ENCODE measurements at places on chromosomes 5 and 9.
A peak's percentile ranks its signal among the peaks of the same experiment; 100 is the strongest.

DNA sequence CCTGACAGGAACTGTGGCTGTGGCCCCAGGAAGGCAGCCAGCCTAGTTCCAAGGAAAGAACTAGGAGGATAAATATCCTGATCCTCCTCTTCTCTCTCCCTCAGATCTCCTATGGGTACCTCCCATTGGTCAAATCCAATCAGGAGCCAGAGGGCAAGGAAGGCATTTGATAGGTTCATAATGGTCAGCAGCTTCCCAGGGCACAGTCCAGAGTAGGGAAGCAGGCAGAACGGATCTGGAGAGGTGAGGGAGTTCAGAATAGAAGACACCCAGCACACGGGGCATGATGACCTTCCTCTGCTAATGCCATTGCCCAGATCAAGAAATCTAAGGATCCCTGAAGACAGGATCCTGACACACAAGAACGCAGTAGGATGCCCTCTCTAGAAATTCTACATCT lies 8.6 kb downstream of the ABLIM3 start:
- DNase-seq: no peak

DNA sequence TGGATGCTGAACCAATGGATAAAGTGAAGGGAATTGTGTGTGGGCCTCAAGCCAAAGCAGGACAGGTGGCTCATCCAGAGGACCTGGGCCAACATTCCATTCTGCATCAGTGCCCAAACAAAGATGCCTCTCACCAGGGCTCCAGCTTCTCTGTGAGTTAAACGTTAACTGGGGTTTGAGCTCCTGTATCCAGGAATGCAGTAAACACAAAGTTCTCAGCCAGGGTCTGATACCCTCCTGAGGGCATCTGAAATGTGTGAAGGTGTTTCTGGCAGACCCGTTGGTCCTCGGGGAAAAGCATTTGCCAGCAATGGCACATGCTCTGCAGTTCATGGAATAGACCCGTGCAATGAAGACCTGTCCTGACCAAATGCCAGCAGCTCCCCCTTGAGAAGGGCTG lies 33.9 kb upstream of the AOPEP start:
- no peak for DNase-seq

GRCh38 chr5:172710676-172711075 lies 60.3 kb downstream of the DUSP1 start:
- no peak for DNase-seq

DNA sequence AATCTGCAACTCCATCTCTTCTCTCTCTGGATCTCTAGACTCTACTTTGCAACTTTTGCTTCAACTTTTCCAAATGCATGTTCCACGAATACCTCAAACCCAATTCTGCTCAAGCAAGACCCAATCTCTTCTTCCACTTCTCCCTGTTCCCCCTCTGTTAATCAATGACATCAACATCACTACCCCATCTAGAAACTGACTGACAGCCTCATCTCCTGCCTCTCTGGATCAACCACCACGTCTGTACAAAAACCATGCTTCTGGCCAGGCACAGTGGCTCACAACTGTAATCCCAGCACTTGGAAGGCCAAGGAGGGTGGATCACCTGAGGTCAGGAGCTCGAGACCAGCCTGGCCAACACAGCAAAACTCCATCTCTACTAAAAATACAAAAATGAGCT lies 12.2 kb downstream of the GLDC start:
- DNase-seq: no peak

GRCh38 chr9:130692321-130692720 lies 1.3 kb upstream of the EXOSC2 start:
- peak; percentile 28 for DNase-seq

- DNase-seq: no peak
Measured at GRCh38 chr5:60598424-60598823, 101.5 kb downstream of the DEPDC1B start.

- no peak for DNase-seq
Measured at GRCh38 chr9:114446036-114446435, 58.3 kb upstream of the AKNA start.

GRCh38 chr5:178218237-178218776 lies 14.0 kb downstream of the HNRNPAB start:
- DNase-seq: no peak

DNA sequence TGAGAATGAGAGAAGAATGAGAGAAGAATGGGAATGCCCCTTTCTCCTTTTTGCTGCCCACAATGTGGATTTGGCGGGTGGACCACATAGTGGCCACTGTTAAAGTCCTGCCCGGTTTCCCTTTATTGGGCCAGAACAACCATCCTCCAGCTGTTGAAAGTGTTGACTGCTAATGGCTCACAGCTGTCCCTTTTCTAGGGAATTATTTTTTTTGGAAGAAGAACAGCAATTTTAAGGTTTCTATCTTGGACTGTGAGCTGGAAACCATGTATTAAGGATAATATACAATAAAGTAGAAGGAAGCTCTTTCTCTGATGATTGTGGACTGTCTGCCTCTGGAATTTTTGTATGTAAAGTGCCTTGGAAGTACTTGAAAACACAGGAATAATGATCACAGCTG lies 185.9 kb downstream of the DMRT2 start:
- DNase-seq: no peak

DNA sequence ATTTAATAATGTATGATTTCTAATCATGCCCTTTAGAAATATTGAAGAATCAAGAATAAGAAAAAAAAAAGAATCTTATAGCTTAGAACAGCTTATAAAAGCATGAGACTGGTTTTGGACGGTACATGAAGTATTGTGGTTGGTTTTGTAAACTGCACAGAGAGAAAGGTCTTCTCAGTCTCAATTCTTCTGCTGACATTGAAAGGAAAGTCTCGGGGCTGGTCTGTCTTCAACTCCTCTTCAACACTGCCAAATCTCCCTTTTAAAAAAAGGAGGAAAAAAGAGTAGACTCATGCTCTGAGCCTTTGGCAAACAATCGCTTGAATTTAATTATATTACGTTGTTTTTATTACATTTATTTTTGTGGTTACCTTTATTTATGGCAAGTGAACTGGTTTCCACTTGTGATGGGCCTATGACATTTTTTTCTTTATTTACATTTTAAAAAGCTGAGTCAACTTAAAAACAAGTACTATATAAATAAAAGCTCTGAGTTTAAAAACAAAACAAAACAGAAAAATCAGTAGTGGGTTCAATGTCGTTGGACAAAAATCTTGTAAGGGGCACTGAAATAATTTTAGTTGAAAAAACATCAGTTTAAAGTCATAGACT lies 32.8 kb upstream of the EBF1 start:
- DNase-seq: no peak

DNA sequence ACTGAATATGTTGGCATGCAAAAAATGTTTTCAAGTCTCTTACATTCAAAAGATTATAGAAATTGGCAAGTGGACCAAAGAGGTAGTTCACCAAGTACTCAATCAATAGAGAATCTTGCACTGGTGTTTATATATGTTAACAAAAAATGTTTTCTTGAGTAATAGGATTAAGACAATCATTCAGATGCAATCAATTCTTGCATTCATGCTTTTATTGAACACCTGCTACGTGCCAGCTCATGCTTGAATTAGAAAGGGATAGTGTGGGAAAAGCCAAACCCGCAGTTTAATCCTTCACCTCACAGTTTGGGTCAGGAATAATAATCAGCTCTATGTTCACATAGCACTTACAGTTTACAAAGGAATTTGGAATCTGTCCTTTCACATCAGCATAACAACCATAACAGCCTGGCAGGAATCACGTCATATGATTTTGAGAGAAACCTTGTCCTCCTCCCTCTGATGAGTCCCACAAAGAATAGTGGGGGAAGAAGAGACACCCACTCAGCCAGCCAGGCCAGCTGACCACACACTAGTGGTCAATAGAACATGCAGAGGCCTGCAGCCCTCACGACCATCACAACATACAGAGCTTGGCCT lies 36.8 kb upstream of the FRRS1L start:
- no peak for DNase-seq

- DNase-seq: peak; percentile 9
Measured at GRCh38 chr5:79111387-79111959, at the start of gene BHMT. Gene BHMT (plus strand): TSS chr5:79111809. CDS start chr5:79111886, 77 bp downstream.

DNA sequence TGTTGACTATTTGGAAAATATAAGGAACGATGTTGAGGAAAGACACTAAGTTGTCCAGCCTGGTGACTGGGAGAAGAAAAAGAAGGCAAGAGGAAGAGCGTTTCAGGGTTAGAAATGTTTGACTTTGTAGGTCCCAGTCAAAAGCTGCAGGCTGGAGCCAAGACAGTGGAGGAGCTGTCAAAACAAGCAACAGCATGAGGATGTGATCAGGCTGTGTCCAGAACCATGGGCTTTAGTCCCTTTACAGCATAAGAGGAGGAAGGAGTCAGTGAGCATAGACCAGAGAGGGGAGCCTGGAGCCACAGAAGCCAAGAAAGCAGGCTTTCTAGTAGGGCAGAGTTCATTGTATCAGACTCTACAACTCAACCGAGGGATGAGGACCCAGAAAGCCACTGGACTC lies 658.5 kb downstream of the BNC2 start:
- no peak for DNase-seq

GRCh38 chr5:88203981-88204750 lies 64.5 kb downstream of the TMEM161B start:
- no peak for DNase-seq

DNA sequence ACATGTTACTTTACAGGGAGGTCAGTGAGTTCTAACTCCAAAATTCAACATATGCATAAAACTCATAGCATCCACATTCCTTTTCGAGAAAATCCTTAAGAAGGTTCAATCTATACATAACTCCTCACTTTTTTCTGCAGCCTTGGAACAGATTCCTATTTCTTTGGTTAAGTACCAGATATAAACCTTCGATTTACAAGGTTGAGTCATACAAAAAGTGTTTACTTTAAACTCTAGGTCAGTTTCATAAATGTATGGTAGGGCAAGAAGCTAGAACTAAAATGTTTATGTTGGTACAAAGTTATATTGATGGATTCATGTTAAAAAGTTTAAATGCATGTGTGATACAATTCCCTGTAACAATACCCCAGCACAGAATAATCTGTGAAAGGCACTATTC lies 19.4 kb downstream of the CDKN2AIPNL start:
- no peak for DNase-seq

DNA sequence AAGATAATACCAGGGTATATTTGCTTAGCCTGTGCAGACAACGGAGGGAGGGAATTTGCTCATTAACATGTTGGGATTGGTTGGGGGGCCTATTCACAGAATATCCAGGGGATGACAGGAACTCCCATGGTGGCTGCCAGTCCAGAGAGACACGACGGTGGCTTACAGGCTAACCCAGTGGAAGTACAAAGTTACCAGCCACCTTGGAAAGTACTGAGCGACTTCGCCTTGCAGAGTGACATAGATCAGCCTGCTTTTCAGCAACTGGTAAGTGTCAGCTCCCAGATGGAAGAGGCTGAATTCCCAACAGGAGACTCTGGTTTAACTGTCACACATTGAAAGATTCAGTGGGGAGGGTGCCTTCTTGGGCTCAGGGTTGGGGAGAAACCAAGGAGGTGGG lies 7.9 kb downstream of the ISL1 start:
- DNase-seq: no peak

DNA sequence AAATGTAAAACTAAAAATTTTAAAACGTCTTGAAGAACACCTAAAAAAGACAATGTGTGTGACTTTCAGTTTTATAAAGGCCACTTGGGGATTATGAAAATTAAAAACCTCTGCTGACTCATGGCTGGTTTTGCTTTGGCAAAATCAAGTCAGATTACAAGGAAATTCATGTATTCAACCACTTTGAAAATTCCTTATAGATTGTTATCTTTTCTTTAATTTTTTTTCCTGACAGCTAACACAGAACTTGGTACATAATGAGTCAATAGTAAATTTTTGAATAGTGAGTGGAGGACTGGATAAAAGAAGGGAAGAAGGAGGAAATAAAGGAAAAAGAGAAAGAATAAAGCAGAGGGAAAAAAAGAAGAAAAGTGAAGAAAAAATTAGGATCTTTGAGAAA lies 1774.7 kb upstream of the ACO1 start:
- no peak for DNase-seq

- no peak for DNase-seq
Measured at GRCh38 chr5:51652980-51653379, 269.7 kb downstream of the ISL1 start.

DNA sequence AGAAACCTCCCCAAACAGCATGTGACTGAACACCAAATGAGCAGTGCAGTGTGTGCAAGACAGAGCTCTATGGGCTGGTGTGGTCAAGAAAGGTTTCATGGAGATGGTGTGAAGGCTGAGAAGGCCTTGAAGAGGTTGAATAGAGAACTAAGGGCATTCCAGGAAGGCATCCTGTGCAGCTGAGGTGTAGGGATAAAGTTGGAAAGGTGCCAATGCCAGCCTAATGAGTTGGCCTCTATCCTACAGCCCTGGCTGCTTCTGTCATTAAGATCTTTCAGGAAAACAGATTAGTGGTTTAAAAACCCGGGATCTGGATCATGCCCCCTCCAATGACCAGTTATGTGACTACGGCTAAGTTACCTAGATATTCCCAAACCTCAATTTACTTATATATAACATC lies 4.0 kb downstream of the HDAC3 start:
- peak; percentile 25 for DNase-seq

DNA sequence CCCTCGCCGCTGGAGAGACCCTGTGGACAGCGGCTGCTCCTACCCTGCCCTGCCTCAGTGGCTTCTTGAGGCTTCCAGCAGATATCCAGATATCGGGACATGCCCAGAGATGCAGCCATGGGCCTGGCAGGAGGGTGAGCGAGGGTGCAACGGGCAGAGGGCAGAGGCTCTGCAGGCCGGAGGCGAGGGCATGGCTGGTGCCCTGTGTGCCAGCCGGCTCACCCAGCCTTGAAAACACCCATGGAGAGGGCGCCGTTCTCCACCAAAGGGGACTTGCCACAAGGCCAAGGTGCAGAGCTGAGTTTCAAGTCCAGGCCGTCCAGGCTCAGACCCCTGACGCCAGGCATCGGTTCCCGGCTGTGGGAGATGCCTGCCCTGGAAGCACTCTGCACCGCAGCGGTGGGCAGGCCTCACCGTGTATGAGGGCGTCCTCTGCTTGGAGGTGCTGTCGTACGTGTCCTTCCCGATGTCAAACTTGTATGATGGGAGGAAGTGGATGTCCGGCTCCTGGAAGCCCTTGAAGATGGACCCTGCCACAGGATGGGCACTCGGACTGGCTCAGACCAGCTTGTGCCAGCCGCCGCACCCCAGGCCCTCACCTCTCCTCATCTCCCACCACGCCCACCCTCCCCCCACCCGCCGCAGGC lies 8.9 kb downstream of the INPP5E start:
- DNase-seq: no peak

DNA sequence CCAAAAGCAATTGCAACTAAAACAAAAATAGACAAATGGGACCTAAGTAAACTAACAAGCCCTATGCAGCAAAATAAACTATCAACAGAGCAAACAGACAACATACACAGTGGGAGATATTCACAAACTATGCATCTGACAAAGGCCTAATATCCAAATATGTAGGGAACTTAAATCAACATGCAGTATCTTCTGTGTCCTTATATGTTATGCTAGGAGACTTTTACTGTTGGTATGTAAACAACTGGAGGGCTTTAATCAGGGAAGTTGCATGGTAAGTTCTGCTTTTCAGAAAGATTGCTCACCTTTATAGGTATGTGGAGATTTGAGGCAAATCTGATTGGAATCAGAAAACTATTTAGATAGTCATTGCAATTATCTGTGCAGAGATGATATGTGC lies 461.2 kb upstream of the RIOK2 start:
- DNase-seq: no peak
